ENCODE measurements at places on chromosomes 13 and 19. TPM values are rescaled to one million over a fixed set of nuclear protein-coding genes. Genes with fewer than 3 reads are reported as not detected.

GRCh38 chr13:46296115-46296822 is 84.5 kb downstream of the LRRC63 start:
- DNase-seq = no peak

REEP6 gene
- 4.4 TPM for total RNA-seq

TEX29 gene
- total RNA-seq = not detected

DAND5 gene
- total RNA-seq = 0.05 TPM

DNA sequence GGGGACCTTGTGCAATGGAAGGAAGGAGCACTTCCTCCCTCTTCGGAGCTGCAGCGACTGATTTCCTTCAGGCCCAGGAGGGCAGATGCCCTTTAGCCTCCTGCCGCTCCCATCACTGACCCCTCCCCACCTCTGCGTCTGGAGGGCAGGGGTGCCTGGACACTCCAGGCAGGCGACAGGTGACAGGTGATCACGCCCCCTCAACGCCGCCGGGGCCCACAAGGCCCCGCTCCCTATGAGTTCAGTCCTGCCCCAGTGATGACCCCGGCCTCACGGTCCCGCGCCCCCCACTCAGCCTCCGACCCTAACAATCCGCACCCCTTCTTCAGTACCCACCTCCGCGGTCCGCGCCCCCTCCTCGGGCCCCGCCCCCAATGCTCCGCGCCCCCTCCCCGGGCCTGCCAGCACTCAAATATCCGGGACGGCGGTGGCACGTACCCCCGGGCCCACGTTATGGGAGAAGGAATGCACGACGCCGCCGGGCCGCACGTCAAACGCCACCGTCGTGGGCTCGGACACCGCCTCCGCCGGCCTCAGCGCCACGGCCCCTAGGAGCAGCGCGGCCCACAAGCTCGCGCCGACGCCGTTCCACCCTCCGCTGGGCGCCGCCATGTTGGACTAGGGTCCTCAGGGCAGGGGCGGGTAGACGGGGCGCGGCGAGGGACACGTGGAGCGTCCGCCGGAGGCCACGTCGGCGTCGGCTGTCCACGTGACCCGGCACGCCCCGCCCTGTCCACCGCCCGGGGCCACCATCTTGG is at the start of gene MYDGF:
TSS of gene MYDGF (minus strand) at position 620 of the 758 bp plus-strand sequence. CDS start at position 612, 8 bp downstream.
- DNase-seq = no peak

- no peak for DNase-seq
Measured at GRCh38 chr19:3695986-3696659, 4.1 kb downstream of the PIP5K1C start.

DNA sequence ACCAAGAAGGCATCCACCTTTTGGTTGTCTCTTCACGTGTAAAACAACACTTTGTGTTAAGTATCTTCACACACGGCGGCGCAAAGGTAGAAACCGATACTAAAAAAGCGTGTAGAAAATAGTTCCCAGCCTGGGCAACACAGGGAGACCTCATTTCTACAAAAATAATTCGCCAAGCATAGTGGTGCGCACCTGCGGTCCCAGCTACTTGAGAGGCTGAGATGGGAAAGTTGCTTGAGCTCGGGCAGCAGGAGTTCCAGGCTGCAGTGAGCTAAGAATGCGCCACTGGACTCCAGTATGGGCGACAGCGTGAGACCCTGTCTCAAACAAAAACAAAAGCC is 573 bp upstream of the ERCC5 start:
- DNase-seq = no peak

- DNase-seq = no peak
Measured at GRCh38 chr13:93984876-93985275, 494.6 kb downstream of the DCT start.

- no peak for DNase-seq
Measured at GRCh38 chr13:113579686-113580085, 4.9 kb upstream of the TFDP1 start.

DNA sequence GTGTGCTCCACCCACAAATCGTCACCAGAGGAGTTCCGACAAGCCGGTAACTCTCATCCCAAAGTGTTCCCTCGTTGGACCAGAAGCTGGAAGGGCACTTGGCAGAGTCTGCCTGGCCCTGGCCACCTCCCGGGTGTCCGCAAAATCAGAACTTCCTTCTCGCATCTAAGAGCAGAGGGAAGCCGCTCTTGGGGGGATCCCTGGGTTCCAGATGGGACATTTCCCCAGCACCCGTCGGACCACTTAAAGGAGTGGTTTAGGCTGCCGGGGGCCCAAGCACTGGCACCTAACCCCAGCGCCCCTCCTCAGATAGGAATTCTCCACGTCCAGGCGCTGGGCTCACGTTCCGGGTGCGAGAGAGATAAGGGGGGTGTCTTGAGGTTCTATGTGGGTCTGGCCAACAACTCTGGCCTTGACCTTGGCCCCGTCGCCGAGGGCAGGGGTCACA is 857 bp upstream of the MAP2K7 start:
- no peak for DNase-seq

DNA sequence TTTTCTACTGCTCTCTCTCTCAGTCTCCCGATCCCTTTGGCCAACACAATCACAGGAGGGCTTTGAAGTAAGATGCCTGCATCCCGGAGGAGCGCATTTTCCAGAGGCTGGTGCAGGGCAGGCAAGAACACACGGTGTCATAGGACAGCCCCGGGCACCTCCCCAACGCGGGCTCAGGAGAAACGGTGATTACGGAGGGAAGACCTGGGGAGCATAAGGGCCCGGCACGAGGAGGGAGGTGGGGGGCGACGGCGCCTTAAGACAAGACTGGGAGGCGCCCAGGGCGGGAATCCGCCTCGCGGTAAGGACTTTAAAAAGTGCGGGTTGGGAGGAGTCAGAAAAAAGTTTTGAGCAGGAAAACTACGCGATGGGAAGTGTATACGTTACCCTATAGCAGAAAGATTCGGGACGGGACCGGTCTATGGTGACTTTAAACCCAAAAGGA is 18.7 kb upstream of the ZNF888 start:
- DNase-seq = no peak

- no peak for DNase-seq
Measured at GRCh38 chr13:49424011-49424560, 19.8 kb downstream of the CAB39L start.

Data from glomerular endothelial cell (primary cell).